T47D (cell line): ENCODE measurements at places on chromosomes 3 and 15.

DNA sequence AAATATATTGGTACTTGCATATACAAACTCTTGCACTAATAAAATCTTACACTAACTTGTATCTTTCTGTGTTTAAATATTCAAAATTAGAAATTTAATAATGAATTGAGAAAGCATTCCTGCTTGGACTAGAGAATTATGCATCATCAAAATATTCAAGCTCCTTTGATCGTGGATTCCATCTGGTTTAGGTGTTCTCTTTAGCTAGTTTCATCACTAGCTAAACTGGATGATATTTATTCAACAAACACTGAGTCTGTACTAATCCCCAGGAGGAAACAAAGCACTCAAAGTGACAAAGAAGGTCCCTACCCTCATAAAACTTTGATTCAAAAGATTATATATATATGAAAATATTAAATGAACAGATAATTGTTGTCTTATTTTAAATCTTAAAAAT lies 1360.9 kb upstream of the ALCAM start:
- DNase-seq, result no peak

DNA sequence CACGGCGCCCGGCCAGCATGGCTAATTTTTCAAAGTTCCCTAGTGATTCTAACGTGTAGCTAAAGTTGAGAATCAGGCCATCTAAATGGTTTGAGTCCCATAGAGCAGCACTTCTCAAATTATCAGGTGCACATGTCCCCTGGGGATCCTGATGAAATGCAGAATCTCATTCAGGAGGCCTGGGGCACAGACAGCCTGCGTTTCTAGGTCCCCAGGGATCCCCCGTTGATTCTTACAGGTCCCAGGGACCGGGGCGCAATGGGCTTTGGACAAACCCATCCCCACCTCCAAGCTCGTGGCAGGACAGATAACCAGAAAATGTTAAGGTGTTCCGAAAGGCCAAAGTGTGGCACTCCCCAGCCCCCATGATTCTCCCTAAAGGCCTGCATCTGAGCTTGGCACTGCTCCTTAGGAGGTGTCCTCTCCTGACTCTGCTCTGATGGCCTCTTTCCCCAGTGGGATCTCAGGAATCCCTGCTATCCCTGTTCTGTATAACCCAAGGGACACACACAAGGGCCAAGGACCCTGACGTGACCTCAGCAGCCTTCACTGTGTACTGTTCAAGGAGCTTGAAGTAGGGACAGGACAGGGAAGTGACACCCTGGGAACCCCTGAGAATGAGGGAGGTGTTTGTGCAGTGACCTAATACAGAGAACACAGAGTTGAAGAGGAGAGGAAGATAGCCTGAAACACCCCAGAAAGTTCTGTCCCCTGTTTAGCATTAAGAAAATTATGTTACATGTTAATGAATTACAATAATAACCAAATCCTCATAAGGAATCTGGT lies 8.0 kb downstream of the LRRK1 start:
- no peak for DNase-seq

DNA sequence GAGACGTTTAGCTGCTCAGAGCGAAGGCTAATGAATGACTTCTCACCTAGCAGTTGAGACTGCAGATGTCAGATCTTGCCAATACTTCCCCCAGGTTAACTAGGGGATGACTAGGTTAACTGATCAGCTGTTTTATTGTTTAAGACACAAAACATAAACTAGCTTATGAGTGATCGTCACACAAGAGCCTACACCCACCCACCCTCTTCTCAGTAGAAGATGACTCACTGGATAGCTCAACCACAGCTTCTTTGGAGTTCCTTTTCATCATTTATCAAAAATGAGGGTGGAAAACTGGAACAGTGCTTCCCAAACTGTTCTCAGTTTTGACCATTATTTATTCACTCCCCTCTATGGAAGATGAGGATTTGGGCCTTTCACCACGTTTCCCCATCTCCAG lies 25.2 kb downstream of the GASK1A start:
- no peak for DNase-seq

DNA sequence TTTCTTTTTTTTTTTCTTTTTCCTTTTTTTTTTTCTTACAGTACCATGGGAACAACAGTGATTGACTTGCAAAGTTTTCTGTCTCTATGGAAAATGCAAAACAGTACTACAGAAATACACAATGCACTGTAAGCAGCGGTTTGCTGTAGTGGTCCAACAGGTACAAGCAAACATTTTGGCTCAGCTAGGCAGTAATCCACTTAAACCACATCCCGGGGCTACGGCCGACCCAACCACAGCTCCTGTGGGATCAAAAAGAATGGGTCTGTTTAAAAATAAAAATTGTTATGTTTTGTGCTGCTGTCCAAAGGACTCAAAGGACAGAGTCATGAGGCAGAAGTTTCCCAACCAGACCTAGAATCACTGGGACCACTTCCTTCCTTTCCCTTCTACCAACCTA lies 667.1 kb upstream of the ADAMTS9 start:
- no peak for DNase-seq

GRCh38 chr3:163924600-163924999 lies 1153.7 kb downstream of the SI start:
- DNase-seq, result no peak

- no peak for DNase-seq
Observed at GRCh38 chr3:20912406-20912805, 726.4 kb upstream of the SGO1 start.
